ENCODE measurements at places on chromosomes 12 and 14.
A peak's percentile ranks its signal among the peaks of the same experiment; 100 is the strongest.

GRCh38 chr12:110343736-110344555, 59.6 kb downstream of the ANAPC7 start:
- no peak for DNase-seq

- no peak for DNase-seq
Measured at GRCh38 chr12:50246197-50246865, 37.0 kb downstream of the LIMA1 start.

- DNase-seq = no peak
Measured at GRCh38 chr12:98893675-98894411, 248.8 kb downstream of the APAF1 start.

GRCh38 chr14:95683793-95684192, 2.4 kb upstream of the TCL1B start:
- no peak for DNase-seq

- DNase-seq = no peak
Measured at GRCh38 chr14:50734950-50735695, 67.0 kb upstream of the SAV1 start.

- DNase-seq = peak; percentile 84
Measured at GRCh38 chr14:22791301-22791700, 23.9 kb downstream of the SLC7A7 start.

DNA sequence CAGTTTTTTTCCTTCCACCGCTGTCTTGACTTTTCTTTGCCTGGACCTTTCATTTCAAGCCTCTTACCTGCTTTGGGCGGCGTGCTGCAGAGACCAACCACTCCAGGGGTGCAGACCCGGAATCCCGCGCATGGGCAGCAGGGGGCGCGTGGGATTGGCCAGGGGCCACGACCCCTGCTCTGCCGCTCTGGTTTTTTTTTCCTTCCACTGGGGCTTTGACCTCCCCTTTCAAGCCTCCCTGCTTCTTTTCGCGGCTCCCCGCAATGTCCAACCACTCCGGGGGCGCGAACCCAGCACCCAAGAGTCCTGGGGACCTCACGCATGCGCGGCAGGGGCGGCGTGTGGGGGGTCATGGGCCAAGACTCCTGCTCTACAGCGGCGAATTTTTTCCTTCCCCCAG, 325.1 kb downstream of the ALG10 start:
- no peak for DNase-seq

GRCh38 chr14:101033446-101034165, 130.1 kb upstream of the RTL1 start:
- DNase-seq = no peak

GRCh38 chr12:87812681-87813080, 216.5 kb downstream of the C12orf50 start:
- peak; percentile 19 for DNase-seq

GRCh38 chr12:51822956-51823355, 25.6 kb downstream of the FIGNL2 start:
- no peak for DNase-seq

DNA sequence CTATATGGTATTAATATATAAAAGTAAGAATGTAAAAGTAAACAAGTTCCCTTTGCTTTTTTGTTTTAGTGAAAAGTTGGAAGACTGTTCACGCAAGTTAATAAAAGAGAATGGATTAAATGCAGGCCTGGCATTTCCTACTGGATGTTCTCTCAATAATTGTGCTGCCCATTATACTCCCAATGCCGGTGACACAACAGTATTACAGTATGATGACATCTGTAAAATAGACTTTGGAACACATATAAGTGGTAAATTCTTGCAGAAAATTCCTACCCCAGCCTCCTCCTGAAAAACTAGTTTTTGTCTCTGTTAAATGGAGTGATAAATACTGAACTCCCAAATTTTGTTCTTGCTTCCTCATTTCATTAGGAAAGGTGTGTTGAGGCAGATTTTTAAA, 20.9 kb downstream of the METAP2 start:
- DNase-seq = no peak

- DNase-seq = no peak
Measured at GRCh38 chr14:40347675-40348074, 915.4 kb upstream of the FBXO33 start.

DNA sequence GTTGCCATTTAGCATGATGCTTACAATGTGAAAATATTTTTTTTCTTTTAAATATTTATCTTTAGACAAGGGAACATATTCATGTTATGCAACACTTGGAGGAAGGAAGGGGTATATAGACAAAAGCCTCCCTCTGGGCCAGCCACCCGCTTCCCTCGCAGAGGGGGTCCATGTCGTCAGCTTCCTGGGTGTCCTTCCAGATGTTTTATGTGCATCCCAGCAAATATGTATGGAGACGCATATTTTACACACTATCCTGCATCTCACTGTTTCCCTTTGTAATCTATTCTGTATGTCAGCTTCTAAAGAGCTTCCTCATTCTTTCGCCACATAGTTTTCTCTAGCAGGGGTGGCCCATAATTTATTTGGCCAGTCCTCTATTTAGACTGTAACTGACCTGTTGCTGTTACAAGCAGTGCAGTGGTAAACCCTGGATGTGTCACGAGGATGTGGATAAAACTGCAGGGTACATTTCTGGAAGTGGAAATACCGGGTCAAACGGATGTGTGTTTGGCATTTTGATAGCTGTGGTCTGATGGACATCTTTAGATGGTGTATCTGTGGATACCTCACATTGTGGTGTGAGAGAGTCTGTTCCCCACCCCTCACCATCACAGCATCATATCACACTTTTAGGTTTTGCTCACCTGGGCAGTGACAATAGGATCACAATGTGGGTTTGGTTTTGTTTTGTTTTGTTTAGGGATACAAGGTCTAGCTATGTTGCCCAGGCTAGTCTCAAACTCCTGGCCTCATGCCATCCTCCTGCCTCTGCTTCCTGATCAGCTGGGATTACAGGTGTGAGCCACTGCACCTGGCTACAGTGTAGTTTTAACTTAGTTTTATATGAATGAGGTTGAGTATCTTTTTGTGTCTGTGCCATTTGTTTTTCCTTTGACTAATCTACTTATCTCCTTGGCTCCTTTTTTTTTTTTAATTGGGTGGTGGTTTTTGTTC, 31.6 kb downstream of the FAM222A start:
- no peak for DNase-seq

Measured in foreskin fibroblast (primary cell).